ENCODE measurements at places on chromosomes 13 and 19. TPM values are rescaled to one million over a fixed set of nuclear protein-coding genes. Genes with fewer than 3 reads are reported as not detected.

The SYCN gene
- total RNA-seq = not detected

The CACNA1A gene
- total RNA-seq = 1.3 TPM

The ZNF790 gene
- total RNA-seq = 1.8 TPM

The ELSPBP1 gene
- total RNA-seq = not detected

The RFPL4AL1 gene
- not detected for total RNA-seq

The OR10H1 gene
- total RNA-seq = not detected

The RNASEH2B gene
- total RNA-seq = 38.1 TPM

All from epithelial cell of alveolus of lung (primary cell).